AML-193 (cell line): ENCODE measurements at places on chromosomes 5 and 9.

- no peak for DNase-seq
These were observed 563.8 kb downstream of the PTPRD start for GRCh38 chr9:10048994-10049393.

DNA sequence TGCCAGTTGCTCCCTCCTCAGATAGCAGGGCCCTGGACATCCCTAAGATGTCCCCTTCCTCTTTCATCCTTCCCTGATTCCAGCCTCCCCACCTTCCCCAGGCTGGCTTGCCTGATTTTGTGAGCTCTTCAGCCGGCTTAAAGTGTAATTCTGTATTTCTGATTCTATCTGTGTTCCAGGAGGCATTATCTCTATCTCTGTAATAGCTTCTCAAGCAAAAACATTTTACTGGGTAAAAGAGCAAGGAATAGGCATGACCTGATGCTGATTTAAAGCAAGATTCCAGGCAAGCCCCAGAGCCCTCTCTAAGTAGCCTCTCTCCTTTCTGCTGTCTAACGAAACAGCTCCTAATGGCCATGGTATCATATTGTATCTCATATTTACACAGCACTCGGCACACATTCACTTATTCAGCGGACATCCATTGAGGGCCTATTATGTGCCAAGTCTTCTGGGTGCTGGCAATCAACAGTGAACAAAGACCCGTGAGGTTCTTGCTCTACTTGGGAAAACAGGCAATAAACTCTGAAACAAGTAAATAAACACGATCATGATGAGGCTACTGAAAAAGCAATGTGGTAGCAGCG, 100.9 kb upstream of the MSX2 start:
- DNase-seq = no peak

DNA sequence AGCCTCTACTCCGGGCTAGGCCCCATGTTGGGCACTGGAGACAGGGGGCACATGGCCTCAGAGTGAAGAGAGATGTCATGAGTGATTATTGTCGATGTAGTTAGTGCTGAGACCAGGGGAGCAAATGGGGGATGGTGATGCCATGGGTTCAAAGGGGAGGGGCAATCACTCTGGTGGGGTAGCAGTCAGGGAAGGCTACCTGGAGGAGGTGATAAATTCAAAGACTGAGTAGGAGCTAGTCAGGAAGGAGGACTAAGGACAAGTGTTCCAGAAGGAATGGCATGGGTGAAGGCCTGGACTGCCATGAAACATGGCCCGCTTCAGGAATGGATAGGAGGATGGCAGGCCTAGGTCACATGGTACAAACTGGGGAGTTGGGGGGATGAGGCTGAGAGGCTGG, 41.6 kb downstream of the C9orf50 start:
- no peak for DNase-seq

DNA sequence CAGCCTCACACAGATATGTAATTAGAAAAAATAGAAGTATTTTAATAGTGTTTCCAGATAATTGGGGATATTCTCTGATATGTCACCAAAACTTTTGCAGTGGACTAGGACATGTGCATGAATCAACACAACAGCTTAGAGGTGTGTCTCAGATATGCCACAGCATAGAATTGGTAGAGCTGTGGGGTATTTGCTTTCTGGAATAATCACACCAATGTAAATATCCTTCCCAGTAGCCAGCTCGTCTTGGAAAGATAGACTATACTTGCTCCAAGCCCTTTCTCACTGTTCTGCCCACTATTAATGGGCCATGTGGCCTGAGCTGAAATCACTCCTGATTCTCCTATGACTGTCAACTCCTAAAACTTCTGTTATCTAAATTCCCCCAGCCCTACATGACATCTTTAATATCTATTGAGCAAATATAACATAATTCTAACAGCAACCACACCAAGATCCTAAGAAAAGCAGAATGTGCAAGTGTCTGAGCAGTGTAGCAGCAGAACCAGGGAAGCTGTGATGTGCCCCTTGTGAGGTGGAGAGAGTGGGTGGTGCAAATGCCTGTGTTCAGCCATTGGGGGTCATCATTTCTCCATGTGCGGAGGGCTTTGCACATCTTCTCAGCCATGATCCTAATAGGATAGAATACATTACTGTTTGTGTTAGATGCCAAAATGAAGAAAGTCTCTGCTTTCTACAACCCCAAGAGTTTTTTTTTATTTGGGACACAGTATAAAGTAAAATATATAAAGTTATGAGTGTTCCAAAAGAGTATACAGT, 65.0 kb downstream of the MELK start:
- no peak for DNase-seq

DNA sequence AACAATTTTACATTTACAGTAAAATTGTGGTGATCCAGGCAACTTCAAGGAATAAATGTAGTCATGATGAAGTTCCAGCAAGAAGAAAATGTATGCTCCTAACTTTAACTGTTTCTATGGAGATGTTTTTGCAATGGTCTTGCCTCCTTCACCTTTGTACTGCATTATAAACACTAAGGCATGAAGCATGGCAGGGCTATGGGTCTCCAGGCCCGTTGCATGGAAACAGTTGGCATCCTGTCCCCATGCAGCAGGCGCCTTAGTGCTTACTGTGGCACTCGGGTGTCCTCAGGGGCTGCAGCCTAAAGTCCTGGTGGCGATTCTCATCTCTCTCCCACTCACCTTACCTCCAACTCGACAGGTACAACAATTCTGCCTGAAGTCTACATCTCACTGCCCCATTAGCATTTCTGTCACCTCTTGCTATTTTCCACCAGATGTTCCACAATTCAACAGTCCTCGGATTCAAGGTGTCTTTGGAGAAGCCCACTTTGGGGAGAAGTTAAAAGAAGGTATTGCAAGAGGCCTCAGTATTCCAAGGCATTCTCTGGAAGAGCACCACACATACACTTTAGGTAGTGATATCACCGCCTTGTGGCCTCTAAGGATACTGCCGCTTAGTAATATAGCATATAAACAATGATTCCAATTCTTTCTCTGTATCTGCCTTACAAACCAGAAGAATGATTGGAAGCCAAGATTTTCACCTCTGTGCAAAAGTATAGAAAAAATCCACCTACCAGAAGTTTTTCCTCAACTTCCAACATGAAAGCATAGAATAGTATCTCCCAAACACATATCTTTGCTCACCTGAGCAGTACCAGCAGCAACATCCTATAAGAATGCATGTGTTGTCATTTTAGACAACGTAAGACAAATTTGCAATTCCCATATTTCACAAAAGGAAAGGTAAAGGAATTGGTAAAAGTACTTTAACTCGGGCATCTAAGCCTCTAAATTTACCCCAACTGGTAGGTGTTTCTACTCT, 5.1 kb downstream of the LIFR start:
- peak; percentile 12 for DNase-seq
